ENCODE measurements at places on chromosomes 7 and 10.

- no peak for DNase-seq
Measured at GRCh38 chr7:101120315-101120714, 6.6 kb upstream of the SERPINE1 start.

GRCh38 chr10:31932838-31933237 is 4.2 kb upstream of the ARHGAP12 start:
- DNase-seq, result no peak

DNA sequence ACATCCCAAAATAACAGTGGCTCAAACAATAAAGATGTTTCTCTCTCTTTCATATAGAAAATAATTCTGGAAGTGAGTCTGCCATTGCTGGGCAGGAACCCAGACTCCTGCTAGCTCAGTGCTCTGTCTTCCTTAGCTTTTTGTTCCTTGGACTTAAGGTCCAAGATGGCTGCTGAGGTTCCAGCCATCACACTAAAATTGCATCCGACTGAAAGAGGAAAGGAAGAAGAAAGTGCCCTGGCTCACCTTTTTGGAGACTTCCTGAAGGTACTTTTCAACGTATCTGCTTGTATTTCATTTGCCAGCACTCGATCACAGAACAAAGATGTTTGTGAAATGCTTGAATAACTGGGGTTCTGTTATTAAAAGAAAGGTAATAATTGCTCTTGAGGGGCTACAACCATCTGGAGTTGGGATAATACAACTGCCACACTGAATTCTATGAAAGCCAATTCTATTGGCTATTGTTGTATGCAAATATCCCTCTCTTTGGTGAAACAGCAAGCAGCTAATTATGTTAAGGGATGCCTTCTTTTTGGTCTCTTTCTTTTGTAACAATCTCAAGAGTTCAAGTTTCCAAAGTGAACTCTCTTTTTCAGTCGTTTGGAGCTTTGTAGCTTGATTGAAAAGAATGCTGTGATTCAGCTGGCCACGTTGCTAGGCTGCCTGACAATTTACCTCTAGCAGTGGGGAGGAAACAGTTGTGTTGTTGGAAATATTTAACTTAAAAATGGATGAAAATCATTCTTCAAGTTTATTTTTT is 83.9 kb downstream of the BAMBI start:
- DNase-seq, result no peak

DNA sequence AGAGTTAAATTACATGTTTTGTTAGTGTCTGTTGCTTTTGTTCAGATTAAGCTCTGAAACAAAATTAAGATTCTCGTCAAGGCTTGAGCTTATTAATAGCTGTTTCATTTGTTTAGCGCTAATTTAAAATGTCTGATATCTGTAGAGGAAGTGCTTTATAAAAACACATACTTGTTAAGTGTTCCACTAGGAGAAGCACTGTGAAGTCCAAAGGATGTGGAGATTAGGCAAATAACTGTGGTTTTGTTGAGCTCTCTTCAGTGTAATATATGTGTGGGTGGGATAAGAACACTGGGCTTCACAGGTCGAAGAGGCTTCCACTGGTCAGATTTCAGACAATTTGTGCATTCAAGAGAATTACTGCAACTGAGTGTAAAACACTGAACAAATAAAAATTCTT is 242.0 kb downstream of the AUTS2 start:
- no peak for DNase-seq

GRCh38 chr10:91593366-91593765 is 39.5 kb downstream of the PPP1R3C start:
- DNase-seq, result no peak

GRCh38 chr10:11176746-11177145 is 159.1 kb downstream of the CELF2 start:
- DNase-seq, result no peak

DNA sequence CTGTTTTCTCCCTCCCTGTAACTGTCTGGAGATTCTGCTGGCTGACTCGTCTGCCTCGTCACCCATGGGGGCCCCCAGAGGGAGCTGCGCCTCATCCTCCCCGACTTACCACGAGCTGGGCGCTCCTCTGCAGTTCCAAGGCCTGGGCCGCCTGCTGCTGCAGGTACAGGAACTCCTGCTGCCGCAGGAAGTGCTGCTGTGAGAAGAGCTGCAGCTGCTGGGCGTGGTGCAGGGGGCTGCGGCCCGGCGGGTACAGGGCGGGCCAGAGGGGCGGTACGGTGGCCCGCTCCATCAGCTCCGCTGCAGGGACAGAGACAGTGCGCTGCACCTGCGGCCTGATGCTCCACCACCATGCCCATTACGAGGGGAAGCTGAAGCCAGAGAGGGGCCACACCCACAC is 47.7 kb downstream of the TNRC18 start:
- DNase-seq, result no peak

DNA sequence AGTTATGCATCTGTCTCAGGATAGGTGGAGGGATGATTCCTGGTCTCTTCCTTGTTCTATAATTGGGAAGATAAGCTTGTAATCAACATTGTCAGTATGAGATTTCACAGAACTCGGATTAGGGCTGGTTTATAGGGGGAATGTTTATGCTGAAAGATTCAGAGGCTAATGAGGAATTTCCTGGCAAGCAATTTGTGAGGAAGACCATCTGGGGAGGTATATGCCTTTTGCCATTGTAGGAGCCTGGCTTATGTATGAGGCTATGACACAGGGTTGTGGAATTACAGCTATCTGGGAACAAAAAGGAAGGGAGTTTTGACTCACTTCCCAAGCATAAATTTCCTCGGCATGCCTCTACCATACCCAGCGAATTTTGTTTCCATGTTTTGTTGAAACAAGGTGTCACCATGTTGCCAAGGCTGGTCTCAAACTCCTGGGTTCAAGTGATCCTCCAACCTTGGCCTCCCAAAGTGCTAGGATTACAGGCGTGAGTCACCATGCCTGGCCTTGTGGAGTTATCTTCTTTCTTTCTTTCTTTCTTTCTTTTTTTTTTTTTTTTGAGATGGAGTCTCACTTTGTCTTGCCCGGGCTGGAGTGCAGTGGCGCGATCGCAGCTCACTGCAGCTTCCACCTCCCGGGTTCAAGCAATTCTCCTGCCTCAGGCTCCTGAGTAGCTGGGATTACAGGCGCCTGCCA is 1.6 kb upstream of the COPS6 start:
- DNase-seq, result no peak

DNA sequence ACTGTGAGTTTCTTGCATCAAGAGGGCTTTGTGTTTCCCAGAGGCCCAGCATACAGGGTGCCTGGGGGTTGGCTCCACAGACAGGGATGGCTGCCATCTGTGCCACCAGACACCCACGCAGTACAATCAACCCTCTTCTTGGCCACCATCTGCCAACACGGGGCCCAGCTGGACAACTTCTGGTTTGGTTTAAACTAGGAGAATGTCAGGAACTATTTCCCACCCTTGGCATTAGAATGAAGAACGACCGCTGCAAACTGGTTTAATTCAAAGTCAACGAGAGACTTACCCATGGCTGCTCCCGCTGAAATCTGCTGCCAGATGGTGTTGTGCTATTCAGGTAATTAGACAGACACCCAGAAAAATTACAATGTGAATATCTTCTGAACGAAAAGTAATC is 27.8 kb downstream of the NMT2 start:
- no peak for DNase-seq

DNA sequence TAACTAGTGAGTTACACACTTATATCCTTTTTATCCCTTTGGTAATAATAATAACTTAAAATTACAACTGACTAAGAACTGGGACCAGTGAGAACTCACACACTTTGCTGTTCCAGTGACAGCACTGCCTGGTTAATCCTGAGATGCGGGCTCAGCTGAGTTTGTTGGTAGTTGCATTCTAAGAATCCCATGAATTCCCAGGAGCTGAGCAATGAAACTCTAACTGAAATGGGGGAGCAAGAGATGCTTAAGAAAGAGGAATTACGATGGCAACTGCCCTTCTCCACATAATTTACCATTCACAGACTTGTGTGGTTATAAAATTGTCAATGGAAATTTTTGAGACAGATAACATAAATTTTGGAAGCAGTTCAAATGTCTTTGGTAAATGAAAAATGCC is 659.4 kb downstream of the MAGI2 start:
- DNase-seq, result no peak

GRCh38 chr7:157412021-157412443 is 75.2 kb downstream of the DNAJB6 start:
- DNase-seq, result no peak

DNA sequence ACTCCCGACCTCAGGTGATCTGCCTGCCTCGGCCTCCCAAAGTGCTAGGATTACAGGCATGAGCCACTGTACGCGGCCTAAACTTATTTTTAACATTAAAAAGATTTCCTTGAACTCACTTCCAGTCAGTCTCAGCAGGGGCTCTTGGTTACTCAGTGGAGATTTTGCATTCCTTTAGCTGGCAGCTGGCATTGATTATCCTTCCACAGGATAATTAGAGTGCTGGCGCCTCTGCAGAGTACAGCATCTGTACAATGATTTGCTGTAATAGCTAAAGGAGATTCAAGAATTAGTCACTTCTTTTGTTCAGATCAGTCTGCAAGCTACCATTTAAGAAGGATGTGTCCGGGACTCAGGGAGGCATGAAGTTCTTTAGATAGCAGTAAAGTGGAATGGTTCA is 125.0 kb upstream of the NPY start:
- no peak for DNase-seq

DNA sequence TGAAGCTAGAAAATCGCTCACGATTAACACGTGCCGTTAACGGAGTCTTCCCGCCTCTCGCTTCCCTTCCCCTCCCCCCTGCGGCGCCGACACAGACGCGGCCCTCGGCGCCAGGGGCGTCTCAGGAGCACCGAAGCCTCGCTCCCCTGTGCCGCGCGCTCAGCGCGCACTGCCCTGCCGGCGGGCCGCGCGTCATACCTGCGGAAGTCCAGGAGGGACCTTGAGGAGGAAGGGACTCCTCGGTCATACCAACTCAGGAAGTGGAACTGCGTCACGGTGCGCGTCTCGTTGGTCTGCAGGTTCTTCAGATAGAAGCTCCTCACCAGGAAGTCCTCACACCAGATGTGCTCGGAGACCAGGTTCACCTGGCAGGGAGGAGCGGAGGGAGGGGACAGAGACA is 239.6 kb downstream of the DNAJB6 start:
- DNase-seq, result no peak

GRCh38 chr7:68619526-68619925 is 978.7 kb upstream of the AUTS2 start:
- DNase-seq, result no peak

- no peak for DNase-seq
Measured at GRCh38 chr10:8375137-8375536, 320.6 kb downstream of the GATA3 start.
